ENCODE measurements at places on chromosomes 2 and 18.
A peak's percentile ranks its signal among the peaks of the same experiment; 100 is the strongest.

- DNase-seq = no peak
Observed at GRCh38 chr2:42178335-42178734, 9.2 kb downstream of the EML4 start.

DNA sequence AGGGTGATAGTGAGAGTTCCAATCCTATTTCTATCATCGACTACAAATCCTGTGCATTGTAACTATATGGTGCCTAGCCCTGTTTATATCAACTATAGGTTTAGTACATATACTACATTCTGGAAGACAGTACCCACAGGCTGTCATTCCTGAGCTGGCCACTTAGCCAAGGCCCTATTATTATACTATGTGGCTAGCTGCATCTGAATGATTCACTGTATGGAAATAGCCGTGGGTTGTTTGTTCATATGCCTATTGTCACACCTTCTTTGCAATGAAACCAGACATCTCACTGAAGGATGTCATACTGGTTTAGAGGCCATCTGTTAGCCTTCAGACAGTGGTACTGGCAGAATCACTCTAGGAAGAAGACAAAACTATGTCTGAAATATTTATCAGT lies 62.3 kb upstream of the FSIP2 start:
- DNase-seq = no peak

DNA sequence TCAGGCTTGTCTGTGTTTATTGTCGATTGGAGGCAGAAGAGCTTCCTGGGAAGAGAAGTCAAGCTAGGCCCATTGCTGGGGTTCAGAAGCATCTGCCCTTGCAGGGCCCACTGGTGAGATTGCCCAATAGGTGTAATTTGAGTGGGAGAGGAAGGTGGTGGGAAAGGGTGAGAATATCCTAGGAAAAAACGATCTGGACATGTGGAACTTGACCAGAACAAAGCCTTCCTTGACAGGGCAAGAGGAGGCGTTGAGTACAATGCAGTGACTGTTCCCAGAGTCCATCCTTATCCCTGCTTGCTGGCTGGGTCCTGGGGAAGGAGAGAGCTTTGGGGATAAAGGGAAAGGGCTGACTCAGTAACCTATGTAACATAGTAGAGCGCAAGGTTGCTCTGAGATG lies 27.1 kb downstream of the NABP1 start:
- DNase-seq = no peak

GRCh38 chr2:232533944-232534710 lies 5.4 kb upstream of the CHRNG start:
- peak; percentile 54 for DNase-seq

DNA sequence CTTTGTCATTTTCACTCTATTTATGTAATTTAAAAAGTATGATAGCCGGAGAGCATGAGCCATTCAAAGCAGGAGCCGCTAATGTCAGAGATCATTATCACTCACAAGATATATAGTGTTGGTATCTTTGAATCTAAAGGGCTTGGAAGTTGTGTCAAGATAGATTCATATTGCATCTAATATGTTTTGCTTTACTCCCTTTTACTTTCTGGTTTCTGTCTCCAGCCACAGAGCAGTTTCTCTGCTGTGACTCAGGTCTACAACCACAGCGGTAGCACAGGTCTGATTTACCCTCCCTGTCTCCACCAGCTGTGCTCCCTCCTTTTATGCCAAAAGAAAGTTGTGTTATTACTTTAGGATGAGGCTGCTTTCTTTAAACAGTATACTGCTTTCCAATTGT lies 424.0 kb downstream of the ARHGAP15 start:
- DNase-seq = no peak

DNA sequence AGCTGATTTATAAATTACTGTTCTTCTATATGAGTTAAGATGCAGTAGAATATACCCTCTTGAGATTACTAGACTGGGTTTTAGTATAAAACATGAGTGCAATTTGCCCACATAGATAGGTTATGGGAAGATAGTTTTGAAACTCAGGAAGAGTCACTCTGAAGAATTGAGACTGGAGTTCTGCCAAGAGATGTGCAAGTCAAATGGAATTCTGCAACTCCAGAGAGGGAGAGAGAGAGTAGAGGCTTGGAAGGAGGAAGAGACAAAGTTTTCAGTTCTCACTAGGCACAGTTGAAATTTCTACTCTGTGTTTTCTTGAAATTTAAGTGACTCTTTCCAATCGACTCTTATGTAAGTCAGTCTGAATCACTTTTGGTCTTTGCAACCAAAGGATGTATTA lies 878.8 kb downstream of the TSN start:
- no peak for DNase-seq

GRCh38 chr2:7933672-7934071 lies 748.2 kb upstream of the ID2 start:
- DNase-seq = no peak
